ENCODE measurements at places on chromosomes 7 and 10.
A peak's percentile ranks its signal among the peaks of the same experiment; 100 is the strongest.

- DNase-seq, result no peak
Measured at GRCh38 chr10:125082881-125083575, 77.3 kb downstream of the CTBP2 start.

DNA sequence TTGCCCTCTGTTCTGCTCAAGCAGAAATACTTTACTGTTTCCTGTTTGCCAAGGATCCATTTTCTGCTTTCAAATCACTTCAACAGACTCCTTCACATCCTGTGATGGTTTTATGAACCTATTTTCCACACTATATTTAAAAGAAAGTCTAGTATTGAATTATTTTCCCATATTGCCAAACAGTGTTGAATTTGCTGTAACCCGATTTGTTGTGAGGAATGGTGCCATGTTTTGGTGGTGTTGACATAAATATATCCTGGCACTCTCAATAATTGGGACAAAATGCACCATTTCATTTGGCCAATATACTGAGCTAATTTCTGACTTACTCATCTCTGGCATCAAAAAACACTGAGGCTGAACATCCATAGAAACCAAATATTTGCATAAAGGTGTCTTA lies 615.4 kb upstream of the SEMA3D start:
- no peak for DNase-seq

DNA sequence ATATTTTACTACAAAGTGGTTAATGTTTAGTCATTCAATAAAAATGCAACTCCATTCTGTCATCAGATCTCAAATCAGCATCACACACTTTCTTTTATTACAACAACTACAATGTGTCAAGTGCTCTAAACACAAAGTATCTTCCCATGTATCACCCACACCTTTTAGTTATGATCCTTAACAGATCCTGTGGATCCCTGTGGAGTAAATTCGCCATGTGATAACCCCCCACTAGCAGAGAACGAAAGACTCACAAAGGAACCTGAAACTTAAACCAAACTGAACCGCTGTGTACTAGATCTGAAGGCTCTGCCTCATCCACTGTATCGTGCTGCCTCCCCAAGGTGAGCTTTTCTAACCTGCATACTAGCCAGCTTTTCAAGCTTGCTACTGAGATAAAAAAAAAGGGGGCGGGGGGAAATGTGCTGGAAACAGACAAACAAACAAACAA lies 1.7 kb downstream of the DPY19L1 start:
- peak; percentile 11 for DNase-seq

GRCh38 chr7:38893061-38893460 lies 15.9 kb downstream of the VPS41 start:
- DNase-seq, result no peak

GRCh38 chr7:15490291-15490690 lies 71.5 kb downstream of the AGMO start:
- DNase-seq, result no peak

GRCh38 chr10:64261676-64262075 lies 740.5 kb downstream of the REEP3 start:
- DNase-seq, result no peak

DNA sequence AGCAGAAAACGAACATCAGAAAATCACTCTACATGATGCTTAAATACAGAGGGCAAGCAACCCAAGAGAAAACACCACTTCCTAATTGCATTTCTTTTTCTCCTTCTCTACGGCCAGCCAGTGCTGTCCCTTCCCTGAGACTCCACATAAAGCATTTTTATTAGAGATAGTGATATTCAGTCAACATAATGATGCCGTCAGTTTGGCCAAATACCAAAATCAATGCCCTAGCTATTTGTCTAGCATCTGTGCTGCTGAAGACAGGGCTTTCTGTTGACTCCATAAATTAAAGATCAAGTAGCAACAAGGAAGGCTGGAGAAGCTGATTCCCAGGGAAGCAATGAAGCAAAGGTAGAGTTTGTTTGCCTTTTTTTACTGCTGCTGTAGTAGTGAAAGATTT lies 1024.9 kb downstream of the REEP3 start:
- no peak for DNase-seq

GRCh38 chr7:155360495-155361345 lies 63.0 kb downstream of the INSIG1 start:
- DNase-seq, result no peak

DNA sequence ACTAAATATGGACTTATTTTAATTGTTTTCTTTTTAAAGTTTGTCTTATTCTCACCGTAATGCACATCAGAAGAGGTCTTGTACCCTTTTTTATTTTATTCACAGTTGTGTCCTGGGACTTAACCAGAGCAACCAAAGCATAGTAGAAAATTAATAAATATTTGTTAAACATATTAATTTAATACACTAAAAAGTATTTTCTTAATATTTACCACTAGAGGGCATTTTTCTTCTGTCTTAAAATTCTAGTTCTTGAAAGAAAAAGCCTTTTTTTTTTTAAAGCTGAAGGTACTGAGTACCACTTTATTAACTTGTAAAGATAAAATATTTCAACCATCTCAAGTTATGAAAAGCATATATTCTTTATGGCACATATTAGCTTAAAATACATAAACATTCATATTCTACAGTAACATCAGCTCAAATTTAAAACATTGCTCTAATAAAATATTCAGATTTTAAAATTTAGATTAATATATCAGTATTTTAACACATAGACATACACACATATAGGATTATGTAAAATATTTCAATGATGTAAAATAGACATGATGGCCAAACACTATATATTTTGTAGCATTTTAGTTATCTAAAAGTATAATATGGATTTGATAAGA lies 260.4 kb downstream of the SEMA3A start:
- no peak for DNase-seq

DNA sequence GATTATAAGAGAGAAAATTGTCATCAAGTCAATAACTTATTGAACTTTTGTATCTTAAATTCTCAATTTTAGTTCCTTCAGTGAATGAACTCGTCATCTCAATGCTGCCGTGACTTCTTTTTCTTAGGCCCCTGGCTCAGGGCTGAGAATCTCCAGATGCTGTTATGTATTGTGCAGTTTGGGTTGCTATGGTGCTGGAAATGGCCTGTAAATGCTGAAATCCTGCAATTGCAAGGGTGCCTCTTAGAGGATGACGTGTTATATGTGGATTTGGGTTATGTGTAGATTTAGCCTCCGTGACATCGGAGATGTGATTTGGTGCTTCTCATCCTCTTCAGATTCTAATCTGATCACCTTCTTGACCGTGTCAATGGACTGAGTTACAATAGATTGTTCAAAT lies 55.7 kb upstream of the ZRANB1 start:
- DNase-seq, result no peak

DNA sequence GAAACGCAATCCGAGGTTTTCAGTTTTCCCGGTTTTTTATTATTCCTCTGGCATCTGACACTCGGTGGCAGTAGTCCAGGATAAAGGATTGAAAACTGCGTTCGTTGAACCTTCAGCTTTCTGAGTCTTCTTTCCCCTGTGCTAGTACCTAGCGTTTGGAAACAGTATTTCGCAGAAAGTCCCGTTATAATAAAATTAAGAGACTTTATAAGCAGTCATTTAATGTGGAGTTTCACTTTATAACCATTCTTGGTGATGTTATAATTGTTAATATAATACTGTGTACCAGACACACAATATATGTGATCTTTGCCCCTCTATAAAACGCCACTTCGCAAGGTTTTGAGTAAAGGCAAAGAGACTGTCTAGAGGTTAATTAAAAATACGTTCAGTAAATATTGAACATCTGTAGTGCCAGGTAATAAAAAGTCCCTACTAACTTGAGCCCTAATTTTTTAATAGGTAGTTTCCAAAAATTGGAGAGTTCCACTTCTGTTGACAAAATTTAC lies 874 bp downstream of the CISD1 start:
- DNase-seq, result no peak

DNA sequence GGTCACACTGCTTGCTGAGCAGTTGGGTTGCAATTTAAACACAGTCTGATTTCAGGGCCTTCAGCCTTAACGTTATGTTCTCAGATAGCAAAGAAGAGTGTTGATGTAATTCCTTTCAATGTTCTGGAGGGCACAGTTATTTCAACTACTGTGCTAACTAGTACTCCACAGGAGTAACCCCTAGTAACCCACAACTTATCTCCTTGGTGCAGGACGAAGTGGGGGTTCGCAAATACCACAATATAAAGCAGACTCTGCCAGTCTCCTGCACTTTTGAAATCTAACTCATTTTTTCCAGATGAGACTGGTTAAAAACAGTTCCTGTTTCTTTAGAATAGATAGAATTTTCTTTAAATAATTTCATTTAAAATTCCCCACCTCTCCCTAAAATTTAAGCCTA lies 47.1 kb upstream of the NCAPG2 start:
- DNase-seq, result no peak

All from activated T-cell treated with anti-CD3 and anti-CD28 coated beads for 1 hour (primary cell).